ENCODE measurements at places on chromosomes 16 and 17. TPM values are rescaled to one million over a fixed set of nuclear protein-coding genes. Genes with fewer than 3 reads are reported as not detected.

DNA sequence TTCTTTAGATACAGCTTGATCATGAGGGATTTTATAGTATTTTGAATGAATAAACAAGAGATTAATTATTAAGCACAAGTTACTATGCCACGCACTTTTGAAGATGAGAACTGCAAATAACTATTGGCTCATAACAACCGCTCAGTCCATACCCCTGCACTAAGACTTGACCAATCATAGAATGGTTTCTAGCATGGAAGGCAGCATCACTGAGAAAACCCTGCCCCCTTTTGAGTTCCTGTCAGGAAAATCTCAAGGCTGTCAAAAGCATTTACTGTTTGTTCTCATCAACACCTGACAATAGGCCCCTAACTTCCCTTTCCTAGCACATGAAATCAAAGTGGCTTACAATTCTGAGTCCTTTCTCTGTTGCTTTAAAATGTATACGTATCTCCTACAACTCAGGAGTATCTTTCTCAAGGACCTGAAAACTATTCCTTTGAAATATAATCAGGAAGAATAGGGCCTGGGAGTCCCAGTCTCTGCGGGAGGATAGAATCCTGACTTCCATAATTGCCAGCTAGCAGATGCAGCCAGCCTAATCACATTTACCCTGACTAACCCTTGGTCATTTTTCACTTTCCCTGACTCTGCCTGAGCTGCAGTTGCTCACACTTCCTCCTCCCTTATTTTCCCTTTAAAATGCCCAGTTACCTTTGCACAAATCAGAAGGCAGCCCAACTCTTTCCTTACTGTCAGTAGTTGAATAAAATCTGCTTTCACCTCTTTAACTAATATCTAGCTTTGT lies 9.1 kb upstream of the MMD start:
- no peak for DNase-seq

DNA sequence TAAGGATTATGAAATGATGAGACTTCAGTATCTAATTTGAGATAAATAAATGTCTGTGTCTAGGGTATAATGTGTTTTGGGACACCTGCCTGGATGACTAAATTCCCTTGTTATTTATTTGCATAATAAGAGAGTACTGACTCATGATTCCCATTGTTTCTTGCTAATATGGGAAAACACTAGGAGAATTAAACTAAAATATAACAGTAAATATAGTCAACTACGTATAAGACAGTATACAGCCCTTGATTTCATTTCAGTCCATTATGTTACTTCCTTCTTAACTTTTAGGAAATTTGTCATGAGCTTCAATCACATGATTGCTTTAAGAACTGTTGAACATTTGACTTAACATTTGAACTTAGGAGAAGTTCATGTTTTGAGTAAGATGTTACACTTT lies 62.4 kb downstream of the VMP1 start:
- DNase-seq: no peak

GRCh38 chr17:49461580-49461979 lies 33.5 kb upstream of the NGFR start:
- no peak for DNase-seq

MT2A gene
- 81.5 TPM for total RNA-seq

GRCh38 chr16:3637371-3637923 lies 17.0 kb upstream of the DNASE1 start:
- no peak for DNase-seq

GRCh38 chr17:7912927-7913524 lies 3.1 kb downstream of the RNF227 start:
- no peak for DNase-seq

DNA sequence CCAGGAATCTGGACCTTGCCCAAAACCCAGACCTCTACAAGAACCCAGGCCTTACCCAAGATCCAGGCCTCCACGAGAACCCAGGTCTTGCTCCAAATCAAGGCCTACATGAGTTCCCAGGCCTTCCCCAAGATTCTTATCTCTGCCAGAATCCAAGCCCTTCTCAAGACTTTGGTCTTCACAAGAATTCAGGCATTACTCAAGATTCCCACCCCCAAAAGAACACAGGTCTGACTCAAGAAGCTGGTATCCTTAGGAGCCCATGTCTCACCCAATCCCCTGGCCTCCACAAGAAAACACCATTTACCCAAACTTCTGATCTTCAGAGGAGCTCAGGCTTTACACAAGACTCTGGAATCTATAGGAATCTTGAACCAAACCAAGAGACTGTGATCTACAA lies 2.6 kb downstream of the SPEM3 start:
- no peak for DNase-seq

DNA sequence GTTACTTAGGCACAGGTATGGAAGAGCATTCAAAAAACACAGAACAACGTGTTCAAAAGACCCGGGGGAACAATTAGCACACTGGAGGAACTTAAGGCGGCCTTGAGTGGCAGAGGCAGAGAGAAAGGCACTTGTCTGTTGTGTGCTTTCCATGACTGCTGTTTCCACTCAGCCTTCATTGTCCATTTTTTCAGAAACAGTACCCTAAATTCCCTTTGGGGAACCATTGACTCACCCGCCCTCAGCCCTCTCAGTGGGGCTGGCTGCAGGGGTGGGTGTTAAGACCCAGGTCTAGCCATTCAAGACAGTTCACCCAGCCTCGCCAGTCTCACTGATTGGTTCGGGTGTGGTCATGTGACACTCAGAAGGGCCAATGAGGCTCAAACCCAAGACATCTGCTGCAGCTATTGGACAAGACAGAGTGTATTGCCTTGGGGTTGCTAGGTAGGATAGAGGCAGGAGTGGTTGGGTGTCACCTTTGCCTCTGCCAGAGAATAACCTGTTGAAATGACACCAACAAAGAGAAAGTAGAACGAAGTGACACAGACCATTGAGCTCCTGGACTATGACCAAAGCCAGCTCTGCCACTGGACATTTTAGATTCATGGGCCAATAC lies 19.6 kb upstream of the CEP20 start:
- peak; percentile 47 for DNase-seq

PTX4 gene
- total RNA-seq: 0.31 TPM

DNA sequence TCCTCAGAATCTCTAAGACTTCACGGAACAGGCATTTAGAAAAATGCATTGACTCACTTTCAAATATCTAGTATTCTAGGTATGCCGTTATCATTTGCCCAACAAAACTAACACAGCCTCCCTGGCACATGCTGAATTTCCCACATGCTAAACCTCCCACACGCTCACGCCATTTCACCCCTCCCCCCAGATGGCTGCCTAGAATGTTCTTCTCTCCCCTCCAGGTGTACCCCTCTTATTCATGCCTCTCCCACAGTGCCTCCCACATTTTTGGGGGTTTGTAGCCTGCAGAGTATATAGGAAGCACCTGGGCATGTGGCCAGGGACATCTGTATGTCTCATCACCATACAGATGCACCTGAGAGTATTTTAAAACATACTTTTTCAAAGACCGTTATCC lies 38.2 kb upstream of the ICAM2 start:
- no peak for DNase-seq

- DNase-seq: no peak
These were observed 21.0 kb downstream of the KDM8 start for GRCh38 chr16:27224271-27224737.

DNA sequence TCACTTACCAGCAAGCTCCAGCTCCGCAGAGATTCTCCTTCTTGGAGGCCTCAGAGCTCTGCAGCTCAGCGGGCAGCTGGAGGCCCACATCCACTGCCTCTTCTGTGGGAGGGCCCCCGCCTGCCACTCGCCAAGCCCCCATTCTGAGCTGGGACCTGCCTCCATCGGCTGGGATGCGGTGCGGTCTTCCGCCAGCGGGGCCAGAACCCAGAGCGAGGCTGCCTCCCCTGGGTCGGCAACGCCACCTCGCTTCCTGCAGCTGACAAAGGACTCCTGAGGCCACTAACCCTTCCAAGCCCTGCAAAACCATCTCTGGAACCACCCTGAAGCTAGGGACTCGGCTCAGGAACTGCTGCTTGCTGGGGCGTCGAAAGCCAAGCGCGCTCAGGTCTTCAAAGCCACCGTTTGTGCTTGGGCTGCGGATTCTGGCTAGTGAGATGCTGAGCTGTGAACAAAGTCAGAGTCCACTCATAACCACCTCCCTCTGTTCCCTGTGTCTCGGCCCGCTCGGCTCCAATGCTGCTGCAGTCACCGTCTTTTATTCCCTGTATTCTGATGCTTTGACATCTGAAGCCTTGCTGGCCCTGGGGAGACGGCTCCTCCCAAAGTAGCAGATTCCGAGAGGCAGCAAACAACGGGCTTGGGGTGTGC lies 174.3 kb downstream of the ENGASE start:
- no peak for DNase-seq

GRCh38 chr17:78019976-78020716 lies 61.6 kb downstream of the TNRC6C start:
- DNase-seq: no peak

TSPAN10 gene
- 0.24 TPM for total RNA-seq

- DNase-seq: no peak
These were observed at the start of gene NDRG4 for GRCh38 chr16:58499615-58500351. TSS of gene NDRG4 (plus strand) at chr16:58500143. CDS start at chr16:58500249, 106 bp downstream.

DNA sequence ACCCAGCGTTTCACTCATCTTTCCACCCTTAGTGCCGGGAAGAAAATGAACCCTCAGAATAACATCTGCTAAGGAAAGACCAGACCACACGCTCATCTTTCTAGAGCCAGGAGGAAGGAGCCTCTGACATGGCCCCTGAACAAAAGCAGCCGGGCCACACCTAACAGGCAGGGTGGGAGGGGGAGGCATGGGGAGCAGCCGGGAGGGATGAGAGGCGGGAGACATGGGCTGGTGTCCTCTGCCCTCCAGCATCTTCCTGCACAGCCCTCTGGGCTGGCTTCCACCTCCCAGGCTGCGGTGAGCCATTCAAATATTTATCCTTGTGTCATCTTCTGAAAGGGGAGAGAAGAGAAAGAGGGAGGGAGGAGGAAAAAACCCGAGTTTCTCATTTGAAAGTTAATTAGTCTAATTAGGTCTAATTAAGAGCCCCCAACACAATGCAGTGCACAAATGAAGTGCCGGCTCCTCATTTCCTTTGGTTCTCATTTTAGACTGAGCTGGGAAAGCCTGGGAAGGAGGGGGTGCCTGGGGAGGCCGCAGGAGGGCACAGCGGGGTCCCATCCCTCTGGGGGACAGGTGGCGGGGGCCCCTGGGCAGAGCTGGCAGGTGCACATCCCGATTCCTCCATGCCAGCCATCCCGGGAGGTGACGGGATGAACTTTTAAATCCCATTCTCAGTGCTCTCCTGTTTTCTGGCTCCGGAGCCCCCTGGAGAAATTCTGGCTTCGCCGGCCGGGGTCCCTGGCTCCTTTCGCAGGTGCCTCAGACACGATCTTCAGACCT lies 90.5 kb downstream of the ENGASE start:
- no peak for DNase-seq

DNA sequence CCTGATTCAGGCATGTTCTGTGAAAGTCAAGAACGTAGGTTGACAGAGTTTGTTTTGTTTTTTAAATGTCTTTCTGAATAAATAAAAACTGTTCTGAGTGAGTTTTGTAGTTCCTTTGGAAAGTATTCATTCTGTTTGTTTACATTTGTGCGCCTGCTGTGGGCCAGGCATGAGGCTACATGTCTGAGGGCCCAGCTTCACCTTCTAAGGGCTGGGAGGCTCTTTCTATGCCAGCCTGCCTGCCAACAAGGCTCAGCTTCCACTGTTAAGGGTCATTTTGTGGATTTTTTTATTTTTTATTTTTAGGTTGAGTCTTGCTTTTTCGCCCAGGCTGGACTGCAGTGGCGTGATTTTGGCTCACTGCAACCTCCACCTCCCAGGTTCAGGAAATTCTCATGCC lies 6.1 kb downstream of the WWOX start:
- no peak for DNase-seq

GRCh38 chr16:50521246-50521900 lies 26.8 kb upstream of the NKD1 start:
- no peak for DNase-seq

PIRT gene
- total RNA-seq: not detected

FLYWCH1 gene
- 130 TPM for total RNA-seq

KIF18B gene
- total RNA-seq: 0.53 TPM

DNA sequence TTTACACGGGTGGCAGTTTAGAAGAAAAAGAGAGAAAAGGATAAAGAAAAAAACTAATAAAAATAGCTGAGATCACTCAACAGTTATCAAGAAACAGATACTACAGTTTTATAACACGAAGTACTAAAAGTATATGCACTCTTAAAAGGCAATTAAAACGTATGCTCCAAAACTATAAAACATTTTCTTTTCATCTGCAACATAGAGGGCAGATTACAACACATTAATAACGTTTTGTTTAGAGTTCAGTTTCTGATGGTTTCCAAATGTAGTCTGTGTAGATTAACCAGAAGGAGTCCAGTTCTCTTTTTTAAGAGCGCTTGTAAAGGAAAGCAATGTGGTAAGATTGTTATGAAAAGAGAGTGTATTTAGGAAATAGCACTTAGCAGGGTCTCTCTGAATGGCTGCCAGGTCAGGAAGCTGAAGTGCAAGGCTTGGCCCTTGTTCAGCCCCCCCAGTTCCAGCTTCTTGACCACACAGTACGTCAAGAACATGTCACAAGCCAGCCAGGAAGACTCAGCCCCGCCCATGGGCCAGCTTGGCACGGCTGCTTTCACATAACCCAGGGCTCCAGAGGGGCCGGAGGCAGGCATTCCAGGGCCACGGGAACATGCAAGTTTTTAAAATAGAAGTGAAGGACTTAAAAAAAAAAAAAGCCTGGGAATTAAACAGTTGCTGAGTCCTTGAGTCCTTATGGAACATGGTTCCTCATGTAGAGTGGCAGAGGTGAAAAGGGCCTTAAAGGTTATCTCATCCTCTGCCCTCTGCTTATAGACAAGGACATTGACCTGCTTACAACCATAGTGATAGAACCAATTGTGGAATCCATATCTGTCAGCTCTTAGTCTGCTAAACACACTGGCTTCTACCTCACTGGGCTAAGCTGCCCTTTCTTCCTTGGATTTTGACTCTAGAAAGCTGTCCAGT lies 147.4 kb upstream of the TBX2 start:
- peak; percentile 63 for DNase-seq

DNA sequence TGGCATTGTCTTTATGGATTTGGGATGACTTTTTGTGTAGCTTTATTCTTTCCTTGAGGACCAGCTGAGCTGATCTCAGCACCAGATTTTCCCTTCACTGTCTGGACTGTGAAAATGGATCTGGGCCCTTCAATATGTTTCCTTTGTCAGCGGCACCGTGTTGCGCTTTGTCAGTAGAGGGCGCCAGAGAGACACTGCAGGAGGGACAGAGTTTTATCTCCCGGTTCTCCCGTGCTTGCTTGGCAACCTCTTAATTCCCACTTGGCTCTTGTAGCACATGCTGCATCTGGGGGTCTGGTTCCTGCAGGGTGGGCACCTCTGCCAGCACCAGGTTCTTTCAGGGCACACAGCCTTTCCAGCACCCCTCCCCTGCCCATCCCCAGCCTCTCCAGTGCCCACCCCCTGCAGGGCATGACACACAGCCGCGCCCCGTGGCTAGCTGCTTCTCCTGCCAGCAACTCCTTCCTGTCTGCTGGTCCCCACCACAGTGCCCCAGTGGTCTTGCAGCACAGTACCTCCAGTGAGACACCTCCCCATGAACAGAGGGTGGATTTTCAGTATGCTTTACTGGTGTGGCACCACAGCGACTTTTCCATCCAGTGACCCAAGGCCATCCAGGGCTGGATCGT lies 19.6 kb downstream of the OR1D5 start:
- DNase-seq: no peak

GRCh38 chr17:42130310-42130936 lies 7.8 kb downstream of the HSPB9 start:
- DNase-seq: no peak

Measured in natural killer cell (primary cell).